Skeletal muscle cell (primary cell): ENCODE measurements at places on chromosomes 7 and 10.
A peak's percentile ranks its signal among the peaks of the same experiment; 100 is the strongest.

- peak; percentile 60 for DNase-seq
Observed at GRCh38 chr10:75547391-75548298, 116.2 kb downstream of the LRMDA start.

GRCh38 chr10:21279217-21279575 lies 246.3 kb downstream of the SKIDA1 start:
- DNase-seq, result no peak

DNA sequence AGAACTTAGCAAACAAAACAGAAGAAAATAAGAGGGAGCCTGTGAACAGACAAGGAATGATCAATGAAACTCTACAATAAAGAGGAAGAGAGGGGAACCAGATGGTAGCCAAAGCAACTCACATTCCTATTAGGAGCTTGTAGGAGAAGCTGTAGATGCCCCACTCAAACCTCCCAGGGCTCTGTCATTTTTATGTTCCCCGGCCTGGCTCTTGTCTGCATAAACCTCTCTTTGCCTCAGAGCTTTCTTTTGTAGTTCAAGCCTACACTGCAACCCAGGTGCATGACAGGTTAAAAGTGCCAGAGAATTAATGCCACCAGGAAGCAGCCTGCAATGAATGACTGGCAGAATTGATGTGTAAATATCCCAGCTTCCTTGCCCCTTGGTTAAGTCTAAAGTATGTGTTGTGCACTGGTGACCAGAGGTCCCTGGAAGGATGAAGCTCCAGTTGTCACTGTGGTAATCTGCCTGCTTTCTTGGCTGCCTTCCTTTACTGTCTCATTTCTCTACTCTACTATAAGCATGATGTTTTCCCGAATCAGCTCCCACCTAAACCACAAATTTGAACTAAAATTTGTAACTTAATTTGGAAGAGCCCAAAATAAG lies 40.4 kb downstream of the HDAC9 start:
- no peak for DNase-seq

DNA sequence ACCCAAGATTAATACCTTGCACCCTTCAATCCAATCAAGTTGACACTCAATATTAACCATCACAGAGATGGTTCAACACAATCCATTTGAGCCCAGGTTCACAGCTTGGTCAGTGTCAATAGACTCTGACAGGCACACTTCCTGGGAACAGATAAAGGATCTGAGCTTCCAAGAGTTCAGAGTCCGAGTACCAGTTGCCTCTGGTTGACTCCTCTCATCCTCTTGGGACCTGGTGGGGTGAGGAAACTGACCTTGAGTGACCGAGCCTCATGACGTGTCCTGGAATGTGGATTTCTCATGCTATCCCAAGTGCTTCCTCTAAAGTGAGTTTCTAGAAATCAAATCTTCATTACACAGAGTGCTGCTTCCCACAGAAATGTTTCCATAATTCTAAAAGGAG lies 162.0 kb downstream of the CYP26A1 start:
- DNase-seq, result peak; percentile 26

DNA sequence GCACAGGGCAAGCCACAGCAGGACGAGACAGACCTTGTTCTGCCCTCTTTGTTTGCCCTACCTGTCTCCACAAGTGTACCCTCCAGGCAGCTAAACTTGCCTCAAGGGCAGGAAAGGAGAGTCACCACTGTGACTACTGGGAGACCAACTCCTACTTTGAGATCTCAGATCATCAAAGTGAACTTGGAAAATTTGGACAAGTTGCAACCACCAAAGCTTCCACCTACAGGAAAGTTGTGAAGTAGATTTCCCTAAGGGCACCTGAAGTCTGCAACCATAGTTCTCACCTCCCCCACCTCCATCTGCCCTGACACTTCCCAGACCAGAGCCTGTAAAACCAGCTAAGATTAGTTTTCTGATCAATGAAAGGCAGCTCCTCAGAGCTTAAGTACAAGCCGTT lies 2.5 kb upstream of the WDR91 start:
- DNase-seq, result no peak

GRCh38 chr10:24009115-24009514 lies 199.8 kb upstream of the KIAA1217 start:
- no peak for DNase-seq

GRCh38 chr7:16880554-16880953 lies 1.2 kb downstream of the AGR3 start:
- no peak for DNase-seq

- DNase-seq, result no peak
Observed at GRCh38 chr7:9029681-9030530, 596.5 kb downstream of the NXPH1 start.

DNA sequence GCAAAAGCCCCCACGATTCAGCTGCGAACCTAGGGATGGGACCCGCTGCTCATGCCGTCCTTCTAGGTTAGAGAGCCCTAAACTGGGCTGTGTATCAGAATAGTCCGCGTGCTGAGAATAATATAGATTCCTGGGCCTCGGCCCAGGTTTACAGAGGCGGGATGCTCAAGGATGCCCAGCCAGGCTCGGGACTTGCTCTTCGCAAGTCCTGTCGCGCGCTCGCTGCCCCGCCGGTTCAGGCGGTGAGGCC lies 266 bp upstream of the STMP1 start:
- no peak for DNase-seq

DNA sequence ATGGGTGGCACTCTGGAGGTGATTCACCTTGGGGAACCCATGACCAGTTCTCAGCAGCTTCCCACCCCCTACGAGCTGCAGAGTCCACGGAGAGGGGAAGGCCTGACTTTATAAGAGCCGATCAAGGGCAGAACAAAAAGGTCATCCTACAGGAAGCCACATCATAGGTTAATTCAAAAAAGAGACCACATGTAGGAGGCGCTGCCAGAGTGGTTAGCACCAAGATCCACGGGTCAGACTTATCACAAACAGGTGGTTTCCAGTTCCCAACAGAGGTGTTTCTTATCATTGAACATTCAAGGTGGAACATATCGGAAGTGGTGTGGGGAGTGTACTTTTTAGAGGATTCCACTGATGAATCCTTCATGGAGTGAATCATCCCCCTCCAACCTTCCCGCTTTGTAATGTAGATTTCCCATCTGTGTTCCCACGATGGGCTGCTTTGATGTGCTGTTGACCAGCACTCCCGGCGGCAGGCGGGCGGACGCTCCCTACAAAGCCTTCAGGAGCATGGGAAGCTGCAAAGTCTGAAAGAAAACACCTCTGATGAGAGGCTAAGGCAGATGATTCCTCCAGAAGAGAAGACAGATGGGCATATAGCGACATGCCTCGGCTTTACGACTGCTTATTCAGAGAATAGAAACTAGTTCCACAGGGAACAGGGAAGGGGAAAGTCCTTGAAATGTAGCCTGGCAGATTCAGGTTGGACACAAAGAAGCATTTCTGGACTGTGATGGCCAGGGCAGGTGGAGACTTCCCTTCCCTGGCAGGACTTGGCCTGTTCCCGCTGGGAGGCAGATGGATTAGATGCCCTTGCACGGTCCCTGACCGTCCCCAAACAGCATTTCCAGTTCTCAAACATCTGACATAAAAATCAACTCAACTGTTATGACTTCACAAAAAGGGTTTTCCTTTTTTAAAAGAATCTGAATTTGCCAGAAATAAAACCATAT lies 66.5 kb downstream of the AFAP1L2 start:
- no peak for DNase-seq

DNA sequence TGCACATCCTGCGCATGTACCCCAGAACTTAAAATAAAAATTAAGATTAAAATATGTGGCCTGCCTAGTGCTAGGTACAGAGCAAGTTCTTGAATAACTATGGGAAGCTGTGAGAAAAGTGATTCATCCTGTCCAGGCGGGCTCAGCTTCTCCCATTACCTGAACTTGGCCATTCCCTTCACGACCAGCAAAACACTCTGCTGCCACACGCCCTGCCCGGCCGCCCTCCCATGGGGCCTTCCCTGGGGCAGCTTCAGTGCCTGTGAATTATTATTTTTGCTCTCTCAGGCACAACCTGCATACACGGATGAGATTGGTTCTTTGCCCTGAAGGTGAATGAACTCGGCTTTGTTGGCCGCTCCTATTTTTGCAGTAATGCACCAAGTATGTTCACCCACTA lies 209.2 kb upstream of the SHH start:
- no peak for DNase-seq

DNA sequence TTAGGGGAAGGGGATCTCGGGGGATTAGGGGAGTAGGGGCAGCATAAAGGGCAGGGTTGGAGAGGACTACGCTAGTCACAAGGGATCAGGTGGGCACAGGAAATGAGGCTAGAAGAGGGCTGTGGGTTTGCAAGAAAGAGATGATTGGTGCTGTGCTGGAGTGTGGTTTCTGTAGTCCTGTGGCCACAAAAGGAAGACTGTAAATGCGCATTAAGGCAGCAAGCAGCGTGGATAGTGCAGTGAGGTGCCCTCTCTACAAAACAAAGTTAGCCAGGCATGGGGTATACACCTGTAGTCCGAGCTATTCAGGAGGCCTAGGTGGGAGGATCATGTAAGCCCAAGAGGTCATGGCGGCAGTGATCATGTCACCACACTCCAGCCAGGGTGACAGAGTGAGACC lies 212.1 kb downstream of the MLLT10 start:
- DNase-seq, result no peak

DNA sequence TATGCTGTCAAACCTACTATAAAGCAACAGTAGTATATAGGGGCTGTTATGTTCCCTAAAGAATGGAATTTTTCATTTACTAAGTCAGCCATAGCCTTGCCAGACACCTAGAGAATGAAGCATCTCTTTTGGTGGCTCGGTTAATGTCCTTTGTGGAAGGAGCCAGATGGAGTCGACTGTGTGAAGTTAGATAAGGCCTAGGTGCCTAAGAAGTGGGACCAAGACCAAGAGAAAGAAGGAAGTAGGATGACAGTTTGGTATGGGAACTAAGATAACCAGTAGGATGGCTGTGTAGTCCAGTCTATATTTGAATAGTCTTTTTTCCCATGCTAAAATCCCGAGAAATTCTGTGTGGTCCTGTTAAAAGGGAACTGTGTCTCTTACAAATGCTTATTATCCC lies 62.2 kb downstream of the REEP3 start:
- no peak for DNase-seq

GRCh38 chr10:505419-505818 lies 184.0 kb downstream of the DIP2C start:
- no peak for DNase-seq

- DNase-seq, result no peak
Observed at GRCh38 chr10:128928231-128928836, 538.7 kb upstream of the MGMT start.

DNA sequence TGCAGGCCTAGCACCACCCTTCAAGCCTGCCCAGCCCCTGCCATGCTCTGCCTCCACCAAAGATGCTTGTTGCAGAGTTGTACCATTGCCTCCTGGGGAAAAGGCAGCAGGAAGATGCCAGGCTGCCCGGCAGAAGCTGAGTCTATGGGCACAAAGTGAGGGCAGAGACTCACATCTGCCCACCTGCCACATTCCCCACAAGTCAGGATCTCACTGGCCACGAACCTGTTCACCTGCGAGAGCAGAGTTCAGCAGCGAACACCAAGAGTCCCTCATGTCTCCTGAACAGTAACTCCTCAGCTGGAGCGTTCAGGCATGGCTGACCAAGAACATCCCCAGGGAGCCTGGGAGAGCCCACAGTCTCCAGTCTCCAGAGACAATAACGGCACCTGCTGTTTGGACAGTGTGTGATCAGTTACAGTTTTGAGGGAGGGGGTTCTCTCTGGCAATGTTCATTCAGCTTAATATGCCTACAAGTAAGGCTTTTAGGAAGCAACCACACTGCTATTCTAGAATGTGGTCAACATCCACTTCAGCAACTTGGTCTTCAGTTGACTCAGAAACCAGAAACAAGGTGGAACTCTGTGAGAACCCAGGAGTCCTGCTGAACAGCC lies 78.5 kb downstream of the GRID1 start:
- DNase-seq, result no peak

DNA sequence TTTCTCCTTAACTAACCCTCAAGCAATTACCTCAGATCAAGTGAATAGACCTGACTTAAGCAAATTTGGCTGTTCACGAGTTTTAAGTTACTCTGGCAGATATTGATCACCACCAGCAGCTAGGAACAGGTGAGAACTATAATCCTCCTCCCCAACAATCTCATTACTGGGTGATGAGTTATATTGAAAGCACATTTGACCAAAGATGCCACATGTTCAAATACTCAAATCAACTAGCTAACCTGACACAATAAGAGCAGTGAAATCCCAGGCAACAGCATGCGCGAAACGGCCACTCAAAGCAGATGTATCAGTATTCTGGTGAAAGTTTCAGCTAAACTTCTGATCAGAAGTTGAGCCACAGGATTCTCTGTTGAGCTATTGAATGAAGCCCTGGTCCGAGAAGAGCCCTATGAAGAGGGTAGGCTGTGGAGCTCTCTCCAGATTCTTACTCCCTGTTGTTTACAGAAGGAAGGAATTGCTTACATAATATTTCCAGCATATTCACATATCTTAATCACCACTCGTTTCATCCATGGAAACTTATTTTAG lies 52.6 kb downstream of the CAV1 start:
- no peak for DNase-seq

GRCh38 chr10:110597476-110597875 lies 30.0 kb downstream of the SMC3 start:
- DNase-seq, result no peak

GRCh38 chr10:102714621-102715455 lies at the start of gene SFXN2:
SFXN2 (plus strand) TSS chr10:102714636; CDS start chr10:102726637, 12,001 bp downstream.
- DNase-seq, result no peak

DNA sequence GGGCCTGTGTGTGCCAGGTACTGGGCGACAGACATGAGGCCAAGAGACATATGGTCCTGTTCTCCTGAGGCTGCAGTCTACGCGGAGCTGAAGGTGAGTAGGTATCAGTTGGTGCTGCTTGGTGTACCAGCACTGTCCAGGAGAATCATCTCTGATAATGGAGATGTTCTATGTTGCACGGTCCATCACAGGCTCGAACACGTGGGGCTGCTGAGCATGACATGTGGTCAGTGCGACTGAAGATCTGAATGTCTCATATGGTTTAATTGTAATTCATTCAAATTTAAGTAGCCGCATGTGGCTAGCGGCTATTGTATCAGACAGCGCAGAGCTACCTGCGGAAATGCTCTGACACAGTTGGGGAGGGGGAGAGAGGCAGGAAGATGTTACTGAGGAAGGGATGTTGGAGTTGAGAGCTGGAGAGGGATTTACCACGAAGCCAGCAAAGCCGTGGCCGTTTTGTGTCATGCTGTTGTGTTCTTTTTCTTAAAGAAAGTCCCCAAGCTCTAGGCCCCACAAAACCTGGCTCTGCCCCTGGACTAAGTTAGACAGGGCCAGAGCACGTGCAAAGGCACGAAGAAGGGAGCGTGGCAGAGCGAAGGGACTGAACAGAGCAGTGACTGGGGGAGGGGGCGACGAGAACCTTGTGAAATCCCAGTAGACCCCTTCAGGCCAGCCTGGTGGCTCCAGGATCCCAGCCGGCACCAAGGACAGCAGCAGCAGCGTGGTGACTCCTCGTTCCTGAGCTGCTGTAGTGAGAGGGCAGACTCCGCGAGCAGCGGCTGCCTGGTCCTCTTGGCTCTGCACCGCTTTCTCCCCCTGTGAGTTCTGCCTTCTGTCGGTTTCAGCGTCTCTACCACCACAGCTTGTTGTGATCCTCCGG lies 20.0 kb downstream of the SMKR1 start:
- DNase-seq, result no peak

DNA sequence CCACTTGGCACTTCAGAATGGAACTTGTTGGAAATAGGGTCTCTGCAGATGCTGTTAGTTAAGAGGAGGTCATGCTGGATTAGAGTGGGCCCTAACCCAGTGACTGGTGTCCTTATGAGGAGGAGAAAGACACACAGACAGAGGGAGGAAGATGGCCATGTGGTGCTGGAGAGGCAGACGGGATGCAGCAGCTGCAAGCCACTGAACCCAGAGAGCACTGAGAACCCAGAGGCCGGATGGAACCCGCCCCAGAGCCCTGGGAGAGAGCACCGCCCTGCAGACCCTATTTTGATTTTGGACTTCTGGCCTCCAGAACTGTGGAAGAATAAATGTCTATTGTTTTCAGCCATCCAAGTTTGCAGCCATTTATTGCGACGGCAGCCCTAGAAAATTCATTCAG lies 58.0 kb upstream of the EBF3 start:
- no peak for DNase-seq
